Posterior vena cava (tissue), 2 donors: ENCODE measurements at places on chromosomes 2 and 18. TPM values are rescaled to one million over a fixed set of nuclear protein-coding genes. Genes with fewer than 3 reads are reported as not detected.

Gene SLC5A7
- 0.05 TPM for total RNA-seq

Gene MYO3B
- total RNA-seq: not detected

Gene MOGAT1
- not detected for total RNA-seq

Gene CMPK2
- 4.9 TPM for total RNA-seq

DNA sequence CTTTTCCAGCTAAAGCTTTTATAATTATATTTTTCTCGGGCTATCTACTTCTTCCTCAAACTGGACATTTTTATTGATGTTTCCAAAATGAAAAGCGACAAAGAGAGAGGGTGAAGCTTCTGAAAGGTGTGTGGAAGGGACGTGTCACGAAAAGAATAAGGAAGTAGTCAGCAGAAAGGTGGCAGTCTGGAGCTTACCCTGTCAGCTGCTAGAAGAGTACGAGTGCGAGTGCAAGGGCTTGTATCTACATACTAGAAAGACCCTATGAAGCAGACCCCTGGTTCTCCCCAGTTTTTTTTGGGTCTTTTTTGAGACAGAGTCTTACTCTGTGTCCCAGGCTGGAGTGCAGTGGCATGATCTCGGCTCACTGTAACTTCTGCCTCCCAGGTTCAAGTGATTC, 14.6 kb downstream of the FHL2 start:
- DNase-seq: no peak

- peak; percentile 67 for DNase-seq
Measured at GRCh38 chr2:85259101-85259590, 68.6 kb downstream of the TGOLN2 start.

DNA sequence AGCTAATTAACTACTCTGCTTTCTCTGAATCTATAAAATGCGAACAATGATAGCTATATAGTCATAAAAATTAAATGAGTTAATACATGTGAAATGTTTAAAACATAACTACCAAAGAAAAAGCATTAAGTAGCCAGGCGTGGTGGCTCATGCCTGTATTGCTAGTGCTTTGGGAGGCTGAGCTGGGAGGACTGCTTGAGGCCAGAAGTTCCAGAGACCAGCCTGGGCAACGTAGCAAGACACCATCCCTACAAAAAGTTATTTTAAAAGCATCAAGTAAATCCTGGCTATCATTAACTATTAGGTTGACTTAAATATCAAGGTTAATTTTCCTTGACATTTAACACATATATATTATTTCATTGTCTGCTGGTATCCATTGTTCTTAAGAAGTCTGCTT, 152.4 kb downstream of the NBAS start:
- DNase-seq: no peak

- peak; percentile 66 for DNase-seq
Measured at GRCh38 chr18:45839414-45840395, 14.2 kb downstream of the SIGLEC15 start.

- no peak for DNase-seq
Measured at GRCh38 chr2:15701341-15701907, 109.8 kb downstream of the DDX1 start.

- DNase-seq: peak; percentile 37
Measured at GRCh38 chr18:463403-463802, 37.1 kb downstream of the COLEC12 start.

GRCh38 chr2:196606516-196606915, 33.0 kb upstream of the CCDC150 start:
- no peak for DNase-seq

DNA sequence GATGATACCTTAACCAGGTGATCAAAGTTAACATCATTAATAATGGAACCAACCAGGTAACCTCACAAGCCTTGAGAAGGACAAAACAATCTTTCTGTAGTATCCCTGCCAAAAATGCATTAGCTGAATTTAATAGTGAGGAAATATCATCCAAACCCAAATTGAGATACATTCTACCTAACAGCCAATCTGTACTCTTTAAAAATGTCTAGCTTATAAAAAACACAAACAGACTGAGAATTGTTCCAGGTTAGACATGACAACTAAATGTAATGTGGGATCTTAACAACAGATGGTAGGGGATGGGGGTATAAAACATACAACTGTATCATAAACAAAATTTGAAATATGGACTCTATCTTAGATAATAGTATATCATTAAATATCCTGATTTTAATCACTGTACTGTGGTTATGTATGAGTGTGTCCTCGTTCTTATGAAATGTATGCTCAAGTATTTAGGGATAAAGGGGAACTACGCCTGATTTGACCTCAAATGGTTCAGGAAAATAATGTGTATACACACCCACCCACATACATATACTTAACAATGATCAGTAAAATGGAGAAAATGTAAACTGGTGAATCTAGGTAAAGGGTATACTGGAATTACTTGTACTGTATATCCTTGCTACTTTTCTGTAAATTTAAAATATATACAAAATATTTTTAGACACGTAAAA, 1.7 kb downstream of the FANCL start:
- DNase-seq: no peak
